ENCODE measurements at places on chromosomes 12 and 14. TPM values are rescaled to one million over a fixed set of nuclear protein-coding genes. Genes with fewer than 3 reads are reported as not detected.

- no peaks in the 10 kb centered on the region for H3K4me1 ChIP-seq
- no peaks in the 10 kb centered on the region for H3K27me3 ChIP-seq
- DNase-seq: no peak
- H3K27ac ChIP-seq: peak overlapping the region; percentile 94
- H3K36me3 ChIP-seq: no peaks in the 10 kb centered on the region
These were observed 412.4 kb downstream of the PCNX1 start for GRCh38 chr14:71319666-71320065.

Gene TMEM253
- not detected for total RNA-seq

DNA sequence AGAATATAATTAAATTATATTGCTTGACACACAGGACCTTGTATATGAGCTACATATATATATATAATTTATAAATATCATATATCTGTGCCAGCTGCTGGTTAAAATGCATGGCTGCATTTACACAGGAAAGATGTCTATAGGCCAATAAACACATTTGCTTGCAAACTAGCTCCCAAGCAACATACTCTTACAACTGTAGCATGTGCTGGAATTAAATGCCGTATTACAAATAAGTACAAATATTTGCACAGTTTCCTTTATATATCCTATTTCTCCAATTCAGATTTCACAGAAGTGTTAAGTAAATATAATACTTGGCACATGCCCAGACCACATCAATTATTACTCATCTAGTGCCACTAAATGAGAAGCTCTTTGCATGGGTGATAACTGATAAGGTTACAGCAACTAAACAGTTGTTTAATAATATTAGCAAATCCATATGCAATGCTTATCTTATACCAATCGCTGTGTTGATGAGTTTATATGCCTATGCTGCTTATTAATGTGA, 66.7 kb upstream of the E2F7 start:
- H3K4me3 ChIP-seq: no peak overlapping the region
- H3K27me3 ChIP-seq: no peaks in the 10 kb centered on the region
- no peak overlapping the region for H3K27ac ChIP-seq
- DNase-seq: no peak
- no peaks in the 10 kb centered on the region for H3K36me3 ChIP-seq

DNA sequence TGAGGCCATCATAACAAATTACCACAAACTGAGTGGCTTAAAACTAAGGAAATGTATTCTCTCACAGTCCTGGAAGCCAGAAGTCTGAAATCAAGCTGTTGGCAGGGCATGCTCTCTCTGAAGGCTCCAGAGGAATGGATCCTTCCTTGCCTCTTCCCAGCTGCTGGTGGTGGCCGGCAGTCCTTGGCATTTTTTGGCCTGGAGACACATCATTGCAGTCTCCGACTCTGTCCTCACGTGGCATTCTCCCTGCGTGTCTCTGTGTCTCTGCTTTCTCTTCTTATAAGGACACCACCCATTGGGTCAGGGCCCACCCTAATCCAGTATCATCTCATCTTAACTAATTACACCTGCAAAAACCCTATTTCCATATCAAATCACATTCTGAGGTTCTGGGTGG, 206.1 kb downstream of the SLC41A2 start:
- DNase-seq: no peak
- H3K36me3 ChIP-seq: peaks cover 4% of the 10 kb centered on the region
- no peak overlapping the region for H3K4me3 ChIP-seq
- H3K4me1 ChIP-seq: no peaks in the 10 kb centered on the region
- H3K27me3 ChIP-seq: no peaks in the 10 kb centered on the region

Gene WNT1
- not detected for total RNA-seq

DNA sequence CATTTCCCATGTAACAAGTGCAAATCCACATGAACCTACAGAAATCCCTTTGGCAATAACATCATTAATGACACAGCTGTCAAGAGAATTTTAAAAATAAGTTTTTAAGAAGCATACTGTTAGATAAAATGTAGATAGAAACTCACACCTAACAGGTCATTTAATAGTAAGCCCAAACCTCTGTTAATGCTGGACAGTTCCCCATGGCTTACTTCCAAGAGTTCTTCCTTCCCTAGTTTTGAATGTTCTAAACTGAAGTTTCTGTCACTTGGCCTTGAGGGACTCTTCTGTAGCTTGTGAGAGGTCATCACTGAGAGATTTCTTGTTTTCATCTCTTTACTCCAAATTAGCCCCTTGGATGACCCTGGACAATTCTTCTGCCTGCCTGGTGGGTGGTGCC, 22.7 kb downstream of the OTX2 start:
- H3K4me3 ChIP-seq: no peak overlapping the region
- H3K27ac ChIP-seq: no peak overlapping the region
- H3K27me3 ChIP-seq: no peaks in the 10 kb centered on the region
- no peak for DNase-seq
- no peaks in the 10 kb centered on the region for H3K36me3 ChIP-seq

GRCh38 chr12:71478270-71478669, 38.7 kb downstream of the LGR5 start:
- H3K27ac ChIP-seq: no peak overlapping the region
- no peak for DNase-seq
- H3K27me3 ChIP-seq: no peaks in the 10 kb centered on the region
- H3K4me3 ChIP-seq: no peak overlapping the region

DNA sequence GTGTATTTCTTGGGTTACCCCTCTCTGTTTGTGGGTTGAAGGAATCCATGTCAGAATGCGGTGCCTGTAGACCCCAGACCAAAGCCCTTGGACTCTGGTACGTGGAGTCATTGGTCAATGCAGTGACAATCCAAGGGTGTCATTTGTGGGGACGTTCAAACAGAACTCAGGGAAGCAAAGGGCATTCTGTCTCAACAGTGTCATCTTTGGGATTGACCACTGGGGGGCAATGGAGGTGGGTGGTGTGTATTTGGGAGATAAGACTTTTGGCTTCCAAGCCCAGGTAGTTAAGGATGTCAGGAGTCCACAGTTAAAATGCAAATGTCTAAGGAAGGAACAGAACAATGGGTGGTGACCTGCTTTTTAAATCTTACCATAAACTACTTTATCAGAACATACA, 54.6 kb upstream of the CCDC175 start:
- H3K36me3 ChIP-seq: no peaks in the 10 kb centered on the region
- H3K27me3 ChIP-seq: no peaks in the 10 kb centered on the region
- peaks cover 9% of the 10 kb centered on the region for H3K4me1 ChIP-seq
- no peak for DNase-seq

DNA sequence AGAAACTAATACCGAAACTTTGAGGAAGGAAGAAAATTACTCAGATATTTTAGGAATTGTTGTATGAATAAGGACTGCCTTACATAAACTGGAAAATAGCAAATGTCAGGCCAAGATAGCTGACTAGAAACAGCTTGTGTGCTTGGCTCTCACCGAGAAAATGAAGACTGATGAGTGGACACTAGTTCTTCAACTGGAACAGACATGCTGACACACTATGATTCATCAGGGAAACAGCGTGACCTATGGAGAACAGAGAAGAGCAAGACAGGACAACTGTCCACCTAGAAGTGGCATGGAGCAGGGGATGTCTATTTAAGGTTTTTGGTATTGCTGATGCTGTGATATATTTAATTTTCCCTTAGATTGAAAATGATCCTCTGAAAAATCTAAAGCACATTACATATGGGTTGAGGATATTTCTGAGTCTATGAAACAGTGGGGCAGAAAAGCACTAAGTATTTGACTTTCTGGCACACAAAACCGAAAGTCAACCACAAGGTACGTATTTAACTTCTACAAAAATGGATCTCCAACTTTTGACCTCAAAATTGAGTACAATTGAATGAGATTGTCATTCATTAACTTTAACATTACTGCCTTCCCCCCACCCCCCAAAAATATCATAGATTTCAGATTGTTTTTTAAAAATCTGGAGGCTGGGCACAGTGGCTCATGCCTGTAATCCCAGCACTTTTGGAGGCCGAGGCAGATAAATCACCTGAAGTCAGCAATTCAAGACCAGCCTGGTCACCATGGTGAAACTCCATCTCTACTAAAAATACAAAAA, 863.2 kb downstream of the LRFN5 start:
- no peak overlapping the region for H3K4me3 ChIP-seq
- H3K27me3 ChIP-seq: no peaks in the 10 kb centered on the region
- no peak for DNase-seq
- no peaks in the 10 kb centered on the region for H3K36me3 ChIP-seq

DNA sequence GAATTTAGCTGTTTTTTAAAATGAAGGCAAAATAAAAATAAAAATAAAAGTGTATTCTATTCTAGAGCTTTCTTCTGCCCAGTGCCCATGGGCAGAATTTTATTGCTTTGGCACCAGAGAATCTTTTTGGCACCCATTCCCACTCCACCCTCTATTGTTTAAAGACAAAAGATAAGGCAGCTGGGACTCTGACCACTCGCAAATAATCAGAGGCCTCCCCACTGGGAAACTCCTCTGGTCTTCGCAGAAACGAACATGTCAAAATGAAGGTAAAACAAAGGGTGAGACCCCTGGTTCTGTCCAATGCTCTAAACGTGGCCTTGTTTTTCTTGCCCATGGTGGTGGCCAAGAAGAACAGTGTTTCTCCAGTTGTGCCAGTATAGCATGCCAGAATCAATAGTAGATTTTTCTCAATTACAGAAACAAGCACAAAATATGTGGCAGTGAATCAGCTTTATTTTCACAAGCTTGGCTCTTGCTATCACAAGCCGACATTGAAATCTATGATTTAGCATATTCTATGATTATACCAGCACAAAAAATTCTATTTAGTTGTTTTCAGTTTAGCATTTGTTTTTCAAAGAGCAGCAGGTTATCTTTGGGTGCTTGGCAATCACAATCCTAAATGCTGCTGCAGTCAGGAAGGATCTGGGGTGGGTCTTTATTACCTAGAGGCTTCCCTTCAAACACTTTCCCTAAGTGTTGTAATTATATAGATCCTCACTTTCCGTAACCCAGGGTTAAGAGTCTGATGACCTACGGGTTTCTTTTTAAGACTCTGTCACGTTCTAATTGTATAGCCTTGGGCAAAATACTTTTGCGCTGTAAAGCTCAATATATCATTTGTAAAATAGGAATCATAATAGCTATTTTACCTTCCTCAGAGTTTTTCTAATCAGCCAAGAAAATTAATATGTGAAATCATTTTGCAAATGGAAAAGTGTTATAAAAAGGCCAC, 50.5 kb downstream of the KITLG start:
- H3K27me3 ChIP-seq: no peaks in the 10 kb centered on the region
- peak overlapping the region; percentile 2 for H3K27ac ChIP-seq
- no peaks in the 10 kb centered on the region for H3K4me1 ChIP-seq

DNA sequence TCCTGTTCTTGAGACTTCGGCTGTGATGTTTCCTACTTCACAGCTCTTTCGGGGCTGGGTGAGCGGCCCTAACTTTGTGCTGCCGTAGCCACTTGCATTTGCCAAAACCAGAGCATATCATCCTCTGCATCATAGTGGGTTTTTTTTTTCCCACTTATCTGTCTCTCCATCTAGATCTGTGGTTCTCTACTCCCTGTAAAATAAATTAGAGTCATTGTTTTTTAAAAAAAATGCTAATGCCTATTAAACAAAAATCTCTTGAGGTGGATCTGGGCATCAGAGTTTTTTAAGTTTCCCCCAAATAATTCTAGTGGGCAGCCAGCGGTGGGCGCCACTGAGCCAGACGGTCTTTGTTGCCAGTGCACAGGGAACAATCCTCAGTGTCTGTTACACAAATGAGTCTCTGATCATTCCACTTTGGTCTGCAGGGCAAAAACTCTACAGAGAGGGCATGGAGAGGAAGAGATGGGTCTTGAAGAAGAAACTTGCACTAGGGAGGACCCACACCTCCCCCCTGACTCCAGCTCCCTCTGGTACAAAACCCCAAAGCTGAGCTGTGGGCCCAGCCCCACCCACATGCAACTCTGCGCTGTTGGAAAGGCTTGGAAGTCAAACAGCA, 62.4 kb upstream of the BCL2L14 start:
- DNase-seq: no peak
- H3K27ac ChIP-seq: no peak overlapping the region
- H3K4me3 ChIP-seq: no peak overlapping the region

DNA sequence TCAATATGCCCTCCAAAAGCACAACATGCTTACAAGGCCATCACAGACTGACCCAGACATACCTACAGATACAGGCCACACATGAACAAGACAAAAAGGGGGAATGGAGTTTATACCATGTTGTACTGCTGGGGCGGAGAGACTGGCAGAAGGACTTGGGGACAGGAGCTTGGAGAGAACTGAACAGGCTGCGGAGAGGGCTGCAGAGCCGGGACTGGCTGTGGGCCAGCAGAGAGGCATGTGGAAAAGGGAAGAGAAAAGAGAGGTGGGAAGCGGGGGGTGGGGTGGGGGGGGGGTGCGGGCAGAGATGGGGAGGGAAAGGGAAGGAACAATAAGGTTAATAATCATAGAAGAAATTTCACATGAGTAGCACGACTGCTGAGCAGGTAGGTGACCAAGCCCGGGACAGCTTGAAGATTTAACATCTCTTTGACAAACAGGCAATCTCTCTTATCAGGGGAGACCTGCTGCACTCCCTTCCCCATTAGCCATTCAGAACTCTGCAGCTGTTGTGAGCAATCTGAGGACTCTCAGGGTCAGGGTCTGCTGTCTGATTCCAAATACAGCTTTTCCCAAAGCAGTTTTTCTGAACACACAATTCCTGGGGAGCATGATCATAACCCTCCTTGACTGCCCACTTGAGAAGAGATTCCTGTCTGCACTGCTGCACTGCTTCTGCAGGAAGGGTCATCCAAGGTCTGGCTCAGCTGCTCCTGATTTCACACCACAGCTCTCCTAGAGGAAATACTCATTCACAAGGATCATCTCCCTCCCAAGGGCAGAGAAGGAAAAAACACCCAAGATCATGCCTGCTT, 21.6 kb upstream of the STAC3 start:
- DNase-seq: no peak
- H3K36me3 ChIP-seq: peaks cover 21% of the 10 kb centered on the region
- no peaks in the 10 kb centered on the region for H3K4me1 ChIP-seq
- no peaks in the 10 kb centered on the region for H3K27me3 ChIP-seq
- no peak overlapping the region for H3K4me3 ChIP-seq
- H3K27ac ChIP-seq: no peak overlapping the region

DNA sequence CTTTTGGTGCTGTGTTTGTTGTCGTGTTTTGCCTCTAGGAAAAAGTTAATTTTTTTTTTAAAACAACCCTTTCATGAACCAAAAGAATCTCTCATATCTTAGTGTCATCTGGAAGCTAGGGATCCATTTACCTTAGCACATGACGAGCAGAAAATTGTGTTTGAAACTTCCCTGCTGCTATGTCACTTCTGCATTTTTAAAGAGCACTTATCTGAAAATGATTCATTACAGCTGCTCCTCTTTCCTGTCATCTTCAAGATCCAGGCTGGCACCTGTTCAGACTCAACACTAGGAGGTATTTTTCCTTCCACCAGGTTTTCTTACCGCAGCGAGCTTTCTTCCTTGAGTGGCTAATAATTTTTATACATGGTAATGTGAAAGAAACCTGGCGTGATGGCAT, 67.0 kb downstream of the EML1 start:
- H3K27me3 ChIP-seq: no peaks in the 10 kb centered on the region
- no peak overlapping the region for H3K27ac ChIP-seq
- no peaks in the 10 kb centered on the region for H3K4me1 ChIP-seq
- H3K36me3 ChIP-seq: no peaks in the 10 kb centered on the region
- no peak overlapping the region for H3K4me3 ChIP-seq

Gene NANOG
- total RNA-seq: not detected
